ENCODE measurements at places on chromosomes 6 and 20.

- DNase-seq, result peak; percentile 46
Measured at GRCh38 chr6:83193747-83194566, 800 bp downstream of the RWDD2A start.

- no peak for DNase-seq
Measured at GRCh38 chr6:74100719-74101287, 404.8 kb downstream of the CD109 start.

DNA sequence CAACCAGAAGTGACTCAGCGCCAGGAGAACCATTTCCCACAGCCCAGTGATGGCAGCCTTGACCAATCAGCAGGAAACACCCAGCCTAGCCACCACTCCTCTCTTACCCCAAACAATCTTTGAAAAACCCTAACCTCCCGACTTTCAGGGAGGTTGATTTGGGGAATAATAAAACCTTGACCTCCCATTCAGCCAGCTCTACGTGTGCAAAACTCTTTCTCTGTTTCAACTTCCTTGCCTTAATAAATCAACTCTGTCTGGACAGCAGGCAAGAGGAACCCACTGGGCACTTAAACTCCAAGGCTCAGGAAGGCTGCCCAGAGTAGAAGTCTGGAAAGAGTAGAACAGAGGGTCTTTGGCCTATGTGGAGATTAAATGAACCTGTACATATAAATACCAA is 35.0 kb downstream of the SERPINB1 start:
- DNase-seq, result no peak

DNA sequence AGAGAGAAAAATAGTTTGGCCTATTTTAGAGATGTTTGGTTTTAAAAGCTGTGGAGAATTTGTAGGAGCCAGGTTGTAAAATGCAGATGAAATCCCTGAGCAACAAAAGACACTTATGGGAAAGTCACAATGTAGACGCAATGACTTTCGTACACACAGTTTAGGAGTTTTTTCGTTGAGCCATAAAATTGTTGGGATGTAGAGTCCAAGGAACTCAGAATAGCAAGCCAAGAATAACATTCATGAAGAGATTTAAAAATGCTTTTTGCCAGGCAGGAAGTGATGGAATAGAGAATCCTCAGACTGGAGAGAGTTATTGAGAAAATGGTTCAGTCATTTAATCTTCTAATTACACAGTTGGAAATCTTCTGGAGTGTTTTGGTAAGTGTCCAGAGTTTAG is 11.5 kb upstream of the PROKR2 start:
- DNase-seq, result no peak

DNA sequence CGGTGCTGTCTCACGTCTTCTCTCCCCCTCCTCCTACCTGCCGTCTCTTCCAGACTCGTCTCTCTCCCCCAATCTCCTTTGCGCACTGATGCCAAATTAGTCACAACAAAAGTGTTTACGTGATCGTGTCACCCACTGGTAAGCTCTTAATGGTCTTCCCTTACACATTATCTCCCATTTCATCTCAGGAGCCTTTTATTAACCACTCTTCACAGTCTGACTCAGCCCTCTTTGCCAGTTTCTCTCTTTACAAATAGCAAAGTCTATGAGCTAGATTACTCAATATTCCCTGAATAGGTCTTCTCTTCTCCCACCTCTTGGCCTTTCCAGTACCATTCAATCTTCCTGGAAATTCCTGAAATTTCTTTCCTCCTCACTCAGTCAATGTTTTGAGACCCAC is 247.0 kb downstream of the ESR1 start:
- DNase-seq, result no peak

GRCh38 chr6:29813066-29813465 is 14.6 kb upstream of the HLA-G start:
- no peak for DNase-seq

DNA sequence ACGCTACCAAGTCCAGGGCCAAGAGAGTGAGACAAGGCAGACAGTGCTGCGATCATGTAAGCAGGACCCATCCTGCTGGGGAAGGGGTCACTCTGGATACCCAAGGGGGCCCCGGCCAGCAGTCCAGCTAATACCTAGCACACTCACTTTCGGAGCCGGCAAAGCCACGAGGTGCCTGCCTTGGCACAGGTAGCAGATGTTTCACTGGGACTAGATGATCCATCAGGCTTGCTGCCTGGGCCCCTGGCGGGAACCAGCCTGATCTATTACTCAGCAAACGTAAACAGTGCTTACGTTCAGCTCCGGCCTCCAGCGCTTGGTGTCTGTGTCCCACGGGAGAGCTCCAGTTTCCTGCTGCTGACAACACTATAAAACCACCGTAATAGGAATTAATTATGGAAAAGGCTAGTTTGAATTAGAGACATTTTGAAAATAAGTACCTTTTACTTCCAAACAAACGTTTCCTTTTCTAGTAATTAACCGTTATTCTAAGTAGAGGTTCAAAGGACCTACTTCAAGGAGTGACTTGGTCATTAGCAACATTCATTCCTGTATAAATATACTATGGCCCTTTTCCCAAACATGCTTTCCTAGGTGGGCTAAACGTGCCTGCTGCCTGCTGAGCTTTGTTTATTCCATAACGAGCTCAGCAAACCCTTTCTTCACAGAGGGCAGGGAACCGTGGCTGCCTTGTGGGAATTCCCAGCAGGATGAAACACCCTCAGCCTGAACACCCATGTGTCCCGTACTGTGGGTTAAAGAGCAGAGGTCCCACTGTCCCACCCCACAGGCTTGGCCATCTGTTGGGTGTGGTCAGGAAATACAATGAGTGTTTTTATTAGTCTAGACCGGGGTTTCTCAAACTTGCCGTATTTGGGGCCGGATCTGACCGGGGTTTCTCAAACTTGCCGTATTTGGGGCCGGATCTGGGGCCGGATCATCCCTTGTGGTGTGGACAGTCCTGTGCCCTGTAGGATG is 18.4 kb downstream of the SLC22A23 start:
- no peak for DNase-seq

- no peak for DNase-seq
Measured at GRCh38 chr20:32354592-32355416, 3.3 kb upstream of the ASXL1 start.

DNA sequence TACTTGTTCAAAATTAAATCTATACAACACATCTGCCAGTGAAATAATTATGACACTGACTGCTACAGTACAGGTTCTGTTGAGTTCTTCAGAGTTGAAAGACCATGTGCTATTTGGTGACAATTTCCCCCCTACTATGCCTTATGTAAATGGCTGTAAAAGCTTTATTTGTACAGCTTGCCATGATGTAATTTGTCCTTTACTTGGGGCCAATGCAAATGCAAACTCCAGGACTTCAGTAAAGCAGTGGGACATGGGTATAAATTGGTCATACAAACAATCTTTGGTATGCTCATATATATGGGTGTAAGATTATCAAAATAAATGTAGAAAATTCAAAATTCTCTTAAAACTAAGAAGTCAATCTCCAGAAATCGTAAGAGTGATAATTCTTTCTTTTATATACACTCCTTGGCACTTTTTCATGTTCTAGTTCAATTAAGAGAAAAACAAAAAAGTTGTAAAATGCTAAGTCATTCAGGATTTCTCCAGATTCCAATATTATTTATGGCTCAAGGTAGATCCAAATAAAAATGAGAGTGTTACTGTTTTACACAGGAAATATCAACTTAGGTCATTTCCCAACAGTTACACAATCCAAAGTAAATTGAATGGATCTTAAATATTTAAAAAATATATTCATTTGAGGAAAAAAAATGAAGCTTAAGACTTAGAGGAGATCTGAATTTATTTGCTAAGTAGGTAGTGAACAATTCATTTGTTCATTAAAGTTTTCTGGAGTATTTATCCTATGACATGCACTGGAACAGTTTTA is 1310.5 kb upstream of the CITED2 start:
- DNase-seq, result no peak

DNA sequence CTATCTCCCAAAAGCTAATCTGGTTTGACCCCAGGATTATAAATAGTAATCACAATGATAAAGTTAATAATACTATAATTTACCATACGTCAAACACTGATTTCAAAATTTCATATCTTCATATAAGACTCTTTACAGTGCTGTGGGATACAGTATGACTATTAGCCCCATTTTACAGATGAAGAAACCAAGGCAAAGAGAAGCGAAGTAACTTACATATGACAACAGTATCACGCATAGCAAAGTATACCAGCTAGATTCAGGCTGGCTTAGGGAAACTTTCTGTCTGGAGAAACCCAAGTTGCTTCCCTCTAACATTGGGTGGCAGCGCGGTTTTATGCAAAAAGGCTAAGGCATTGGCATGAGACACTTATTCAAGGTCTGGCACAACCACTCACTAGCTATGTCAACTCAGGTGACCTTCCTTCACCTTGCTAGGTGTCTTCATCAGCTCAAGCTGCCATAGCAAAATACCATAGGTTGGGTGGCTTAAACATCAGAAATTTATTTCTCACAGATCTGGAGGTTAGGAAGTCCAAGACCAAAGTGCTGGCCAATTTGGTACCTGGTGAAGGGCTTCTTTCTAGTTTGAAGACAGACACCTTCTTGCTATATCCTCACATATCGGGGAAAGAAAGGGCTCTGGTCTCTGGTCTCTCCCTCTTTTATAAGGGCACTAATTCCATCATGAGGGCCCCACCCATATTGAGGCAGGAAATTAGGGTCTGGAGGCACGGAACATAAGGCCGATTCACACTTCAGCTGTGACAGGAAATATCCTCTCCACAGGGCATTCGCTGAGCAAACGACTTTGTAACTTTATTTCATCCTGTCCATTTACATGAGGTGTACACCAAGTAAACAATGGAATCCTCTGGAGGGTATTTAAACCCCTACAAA is 22.4 kb upstream of the UTRN start:
- no peak for DNase-seq

DNA sequence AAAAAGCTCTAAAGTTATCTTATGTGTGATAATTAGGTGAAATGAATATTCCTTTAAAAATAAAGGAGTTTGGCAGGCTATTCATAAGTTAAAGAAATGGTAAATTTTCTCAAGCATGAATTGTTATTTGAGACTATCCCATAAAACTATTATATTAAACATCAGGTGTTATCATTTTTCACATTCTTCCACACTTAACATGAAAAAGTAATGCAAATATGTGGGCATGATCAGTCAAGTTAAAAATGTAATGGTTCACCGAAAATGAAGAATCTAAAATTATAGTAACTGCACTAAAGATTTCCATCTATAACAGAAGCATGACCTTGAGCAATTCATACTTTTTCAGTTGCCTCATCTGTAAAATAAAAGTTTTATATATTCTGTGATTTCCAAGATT is 110.8 kb downstream of the KHDRBS2 start:
- no peak for DNase-seq

DNA sequence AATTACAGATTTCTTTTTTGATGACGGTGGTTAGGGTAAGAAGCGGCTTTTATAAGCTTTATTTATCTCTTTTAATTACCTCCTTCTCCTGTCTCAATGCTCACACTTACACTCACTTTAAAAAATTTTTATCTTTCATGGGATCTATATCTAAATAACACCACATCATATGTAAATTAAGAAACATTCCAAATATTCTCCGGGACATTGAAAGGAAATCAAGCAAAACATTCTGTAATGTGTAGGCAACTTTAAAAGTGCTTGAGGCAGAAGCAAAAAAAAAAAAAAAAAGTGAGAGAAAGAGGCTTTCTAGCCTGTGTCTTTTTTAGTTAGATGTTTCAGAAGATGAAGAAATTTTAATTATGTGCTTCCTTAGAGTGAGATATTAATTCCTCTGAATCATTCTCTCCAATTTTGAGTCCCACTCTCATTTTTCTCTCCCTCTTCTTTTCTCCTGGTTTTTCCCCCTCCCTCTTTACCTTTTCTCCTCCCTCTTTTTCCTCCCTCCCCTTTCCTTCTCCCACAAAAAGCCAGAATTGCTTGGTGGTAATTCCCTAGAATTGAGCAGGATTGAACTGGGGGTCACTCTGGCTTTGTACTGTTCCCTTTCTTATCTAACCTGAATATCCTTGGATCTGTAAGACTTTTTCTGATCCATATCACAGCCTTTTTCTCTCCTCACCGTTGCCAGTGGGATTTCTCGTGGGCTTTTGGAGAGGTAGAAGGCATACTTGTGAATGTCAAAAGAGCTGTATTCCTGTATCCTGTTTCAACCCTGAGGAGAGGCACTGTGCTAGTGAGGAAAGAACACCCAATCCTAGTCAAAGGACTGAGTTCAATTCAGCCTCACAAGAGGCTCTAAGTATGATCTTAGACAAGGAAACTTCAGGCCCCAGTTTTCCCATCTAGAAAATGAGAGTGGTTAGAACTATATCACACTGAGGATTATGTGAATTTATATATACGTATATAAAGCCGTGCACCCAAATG is 30.4 kb downstream of the KCNQ5 start:
- DNase-seq, result no peak

GRCh38 chr6:18263418-18264218 is 712 bp downstream of the DEK start:
- DNase-seq, result peak; percentile 61

DNA sequence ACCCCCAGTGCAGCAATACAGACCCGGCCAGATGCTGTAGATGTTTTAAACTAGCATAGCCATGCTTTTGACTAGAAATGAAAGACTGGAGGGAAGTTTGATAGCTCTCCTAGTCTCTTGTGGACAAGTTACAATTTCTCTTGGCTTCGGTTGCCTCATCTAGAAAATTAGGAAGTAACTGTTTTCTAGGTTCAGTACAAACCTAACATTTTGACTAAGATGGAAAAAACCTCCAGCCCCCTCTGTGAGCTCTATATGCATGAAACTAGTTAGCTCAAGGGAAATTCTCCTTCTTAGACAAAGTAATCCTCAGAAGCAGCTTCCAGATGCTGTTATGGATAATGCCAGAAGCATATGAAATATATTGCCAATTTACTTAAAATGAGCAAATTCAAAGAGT is 86.6 kb downstream of the RNF144B start:
- DNase-seq, result no peak

DNA sequence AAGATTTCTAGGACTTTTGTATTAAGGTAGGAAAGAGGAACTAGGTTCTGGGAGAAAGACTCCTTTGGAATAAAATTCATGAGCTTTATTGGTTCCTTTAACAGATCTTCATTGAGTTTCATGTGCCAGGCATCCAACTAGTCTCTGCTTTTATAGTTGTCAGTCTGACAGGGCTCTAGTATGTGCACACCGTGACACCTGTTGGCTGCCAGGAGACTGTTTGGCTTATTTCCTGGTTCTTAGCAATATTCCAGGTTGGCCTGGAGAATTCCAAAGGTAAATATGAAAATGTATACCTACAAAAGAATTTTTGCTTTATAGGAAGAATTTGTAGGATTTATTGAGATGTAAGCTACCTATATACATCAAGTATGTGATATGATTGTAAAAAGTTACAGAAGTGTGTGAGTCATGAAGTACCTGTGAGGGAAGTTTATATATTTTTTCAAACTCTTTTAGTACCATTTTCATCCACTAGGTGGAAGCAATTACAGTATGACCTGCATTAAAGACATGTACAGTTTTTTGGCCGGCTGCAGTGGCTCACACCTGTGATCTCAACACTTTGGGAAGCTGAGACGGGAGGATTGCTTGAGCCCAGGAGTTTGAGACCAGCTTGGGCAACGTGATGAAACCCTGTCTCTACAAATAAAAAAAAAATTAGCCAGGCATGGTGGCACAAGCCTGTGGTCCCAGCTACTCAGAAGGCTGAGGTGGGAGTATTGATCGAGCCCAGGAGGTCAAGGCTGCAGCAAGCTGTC is 35.2 kb downstream of the NDUFAF5 start:
- peak; percentile 51 for DNase-seq

All from B cell (primary cell).